SK-N-MC (cell line): ENCODE measurements at places on chromosomes 13 and 19.

DNA sequence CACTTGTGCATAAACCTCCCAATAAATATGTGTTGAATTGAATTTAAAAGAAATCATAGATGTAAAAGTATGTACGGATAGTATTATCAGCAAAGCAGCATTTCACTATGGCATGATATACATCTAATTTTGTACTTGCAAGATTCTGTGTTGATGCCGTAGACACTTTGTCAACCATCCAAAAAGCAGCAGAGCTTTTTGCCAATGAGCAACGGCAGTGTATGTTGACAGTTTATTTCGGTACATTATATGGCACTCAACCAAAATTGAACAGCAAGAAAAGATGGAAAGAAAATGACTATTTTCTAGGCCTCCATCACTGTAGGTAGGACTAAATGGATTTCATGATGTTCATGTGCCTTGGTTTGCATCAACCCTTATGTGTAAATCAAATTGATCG is 543.7 kb downstream of the DACH1 start:
- no peak for DNase-seq

DNA sequence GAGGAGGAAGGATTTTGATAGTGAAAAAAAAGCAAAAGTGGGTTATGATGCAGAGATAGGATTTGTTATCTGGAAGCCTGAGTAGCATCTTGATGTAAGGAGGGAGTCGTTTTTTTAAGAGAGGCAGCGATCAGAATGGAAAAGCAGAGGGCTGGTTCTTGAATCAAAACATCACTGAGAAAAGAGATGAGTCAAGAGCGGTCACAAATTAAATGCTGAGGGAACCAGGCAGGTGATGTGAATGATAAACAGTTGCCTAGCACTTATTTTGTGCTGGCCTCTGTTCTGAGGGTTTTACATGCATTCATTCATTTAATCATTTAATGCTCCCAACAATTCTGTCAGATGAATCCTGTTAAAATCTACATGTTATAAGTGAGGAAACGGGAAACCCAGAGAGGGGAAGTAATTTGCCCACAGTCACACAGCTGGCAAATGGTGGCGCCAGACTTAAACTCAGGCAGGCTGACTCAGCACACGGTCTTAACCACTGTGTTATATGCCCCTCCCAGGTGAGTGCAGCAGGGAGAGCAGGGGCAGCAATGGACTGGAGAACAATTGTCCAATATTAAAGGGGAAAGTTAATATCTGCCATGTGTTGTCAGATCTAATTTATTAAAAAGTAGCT is 21.4 kb downstream of the SIGLECL1 start:
- DNase-seq: no peak

GRCh38 chr19:15136234-15136954 is 29.2 kb downstream of the SYDE1 start:
- DNase-seq: no peak

GRCh38 chr13:52999093-52999696 is 29.4 kb upstream of the OLFM4 start:
- no peak for DNase-seq

- DNase-seq: no peak
These were observed 52.0 kb downstream of the COL4A1 start for GRCh38 chr13:110254751-110255553.

- DNase-seq: no peak
These were observed 1291.6 kb upstream of the SLC10A2 start for GRCh38 chr13:104357672-104358354.

GRCh38 chr19:16445238-16446107 is 26.3 kb downstream of the EPS15L1 start:
- no peak for DNase-seq

DNA sequence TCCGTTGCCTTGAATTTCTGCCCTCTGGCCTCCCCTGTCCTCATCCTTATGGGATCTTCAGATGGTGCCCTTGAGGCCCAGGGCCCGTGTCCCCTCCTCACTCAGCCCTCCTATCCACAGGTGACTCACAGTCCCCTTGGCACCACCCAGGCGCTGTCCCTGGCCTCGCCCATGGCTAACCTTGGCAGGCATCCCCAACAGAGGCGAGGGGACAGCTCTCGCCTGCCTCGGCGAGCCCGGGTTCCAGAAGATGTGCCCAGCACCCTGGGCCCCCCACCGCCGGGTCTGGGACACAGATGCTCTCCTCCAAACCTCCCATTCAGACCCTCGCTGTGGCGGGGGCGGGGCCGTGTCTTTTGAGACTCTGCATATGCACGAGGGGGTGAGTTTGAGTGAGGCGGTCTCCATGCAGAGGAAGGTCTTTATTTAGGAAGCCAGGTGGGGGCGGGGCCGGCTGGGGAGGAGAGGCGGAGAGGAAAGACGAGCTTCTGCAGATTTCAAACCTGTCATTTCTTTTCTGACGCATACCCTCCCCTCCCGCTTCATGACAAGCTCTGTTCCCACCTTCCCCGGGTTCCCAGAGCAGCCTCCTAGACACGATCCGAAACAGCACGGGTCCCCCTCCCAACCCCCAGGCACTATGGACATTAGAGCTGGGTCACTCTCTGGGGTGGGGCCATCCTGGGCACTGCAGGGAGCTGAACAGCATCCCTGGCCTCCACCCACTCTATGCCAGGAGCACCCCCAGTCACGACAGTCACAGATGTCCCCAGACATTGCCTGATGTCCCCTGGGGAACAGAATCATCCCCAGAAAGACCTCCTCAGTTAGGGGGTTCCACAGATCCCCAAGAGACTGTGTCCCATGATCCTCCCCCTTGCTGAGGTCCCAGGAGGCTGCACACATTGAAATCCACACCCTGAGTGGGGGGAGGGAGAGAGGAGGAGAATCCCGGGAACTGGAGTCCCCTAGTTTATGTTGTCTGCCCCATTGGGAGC is 48.5 kb downstream of the GNG7 start:
- no peak for DNase-seq

GRCh38 chr19:5130371-5131030 is 161.6 kb downstream of the KDM4B start:
- no peak for DNase-seq

DNA sequence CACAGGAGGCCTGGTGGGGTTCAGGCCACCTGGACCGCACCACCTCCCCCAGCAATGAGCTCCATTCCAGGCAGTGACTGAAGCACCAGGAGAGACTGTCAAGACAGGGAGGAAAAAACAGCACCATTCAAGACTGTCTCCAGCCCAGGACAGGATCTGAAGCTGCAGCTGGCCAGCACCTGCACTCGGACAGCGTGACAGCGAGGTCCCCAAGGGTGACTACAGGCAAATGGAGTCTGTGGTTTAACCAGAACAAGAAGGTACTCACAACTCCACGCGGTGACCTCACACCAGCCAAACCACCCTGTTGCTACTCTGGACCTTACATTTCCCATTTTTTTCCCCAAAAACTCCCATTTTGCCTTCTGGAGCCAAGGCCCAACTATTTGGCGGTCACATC is 9.8 kb downstream of the MED26 start:
- DNase-seq: no peak

GRCh38 chr13:49046519-49046918 is 70.8 kb downstream of the FNDC3A start:
- no peak for DNase-seq

DNA sequence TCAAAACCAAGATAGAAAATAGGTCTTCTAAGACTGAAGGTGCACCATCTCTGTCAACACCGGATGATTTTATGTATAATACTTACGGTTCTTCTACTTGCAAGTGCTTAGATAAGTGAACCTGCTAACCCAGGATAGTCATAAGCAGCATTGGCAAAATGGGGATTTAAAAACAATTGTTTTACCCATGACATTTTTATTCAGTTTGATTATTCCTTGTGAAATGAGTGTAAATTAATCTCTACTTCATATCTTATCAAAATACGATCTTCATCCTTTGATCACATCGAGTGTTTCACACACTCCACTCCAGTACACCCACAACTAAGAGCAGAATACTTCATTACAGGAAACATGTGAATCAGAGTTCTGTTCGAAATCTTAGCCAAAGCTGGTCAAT is 23.0 kb upstream of the MTRF1 start:
- DNase-seq: no peak

- DNase-seq: no peak
These were observed 108.6 kb downstream of the ELF1 start for GRCh38 chr13:40910324-40911050.

DNA sequence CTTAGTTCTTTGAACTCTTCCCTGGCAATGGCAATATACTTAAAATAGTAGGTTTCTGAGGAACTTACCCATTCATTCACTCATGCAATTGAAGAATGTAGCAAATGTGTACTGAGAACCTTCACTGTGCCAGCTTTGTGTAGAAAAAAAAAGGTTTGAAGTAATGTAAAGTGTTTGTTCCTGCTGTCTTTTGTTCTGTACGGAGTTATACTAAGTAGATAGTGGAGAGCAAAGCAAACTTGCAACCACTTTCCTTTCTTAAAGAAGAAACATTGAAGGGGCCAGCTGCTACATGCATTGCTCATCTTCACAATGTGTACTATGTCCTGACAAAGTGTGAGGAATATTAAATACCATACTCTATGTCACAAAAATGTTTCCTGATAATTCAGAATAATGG is 68.9 kb upstream of the FREM2 start:
- DNase-seq: no peak

- no peak for DNase-seq
These were observed 343.8 kb downstream of the KCNRG start for GRCh38 chr13:50359041-50359367.

DNA sequence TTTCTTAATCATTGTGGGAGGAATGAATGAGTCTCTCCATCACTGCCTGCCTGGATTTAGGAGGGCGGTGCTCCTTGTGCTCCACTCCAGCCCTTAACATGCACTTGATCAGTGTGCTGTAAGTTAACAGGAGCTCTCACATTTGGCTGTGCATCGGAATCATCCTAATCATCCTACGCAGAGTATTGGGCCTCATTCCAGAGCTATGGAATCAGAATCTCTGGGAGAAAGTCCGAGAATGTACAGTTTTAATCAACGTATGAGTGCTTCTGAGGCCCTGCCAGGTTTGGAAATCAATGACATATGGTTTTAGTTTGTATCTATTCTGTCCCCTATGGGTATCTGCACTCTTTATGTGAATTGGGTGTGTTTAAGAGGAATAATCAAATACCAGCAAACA is 34.9 kb upstream of the DCLK1 start:
- no peak for DNase-seq

DNA sequence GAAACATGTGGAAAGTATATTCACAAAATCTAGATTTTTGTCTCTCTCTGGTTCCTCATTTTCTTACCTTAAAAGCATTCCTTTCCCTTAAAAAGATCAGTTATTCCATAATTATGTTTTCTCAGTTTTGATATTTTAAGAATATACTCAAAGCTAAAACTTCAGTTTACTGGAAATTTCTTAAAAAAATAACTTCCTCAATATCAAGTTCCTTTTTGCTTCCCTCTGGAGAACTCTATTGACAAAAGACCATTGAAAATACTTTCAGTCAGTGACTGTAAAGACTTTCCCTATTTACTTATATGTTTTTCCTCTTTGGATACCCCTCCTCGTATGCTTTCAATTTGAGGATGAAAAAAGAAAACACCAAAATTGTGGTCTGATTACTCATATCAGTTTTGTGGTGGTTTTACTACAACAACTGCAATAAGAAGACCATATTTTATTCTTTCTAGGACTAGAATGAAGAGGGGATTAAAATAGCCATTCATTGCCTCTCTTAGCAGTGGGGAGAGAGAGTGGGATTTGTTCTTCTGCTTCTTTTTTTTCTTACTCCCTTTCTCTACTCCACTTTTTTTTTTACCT is 113.2 kb downstream of the ESD start:
- no peak for DNase-seq

DNA sequence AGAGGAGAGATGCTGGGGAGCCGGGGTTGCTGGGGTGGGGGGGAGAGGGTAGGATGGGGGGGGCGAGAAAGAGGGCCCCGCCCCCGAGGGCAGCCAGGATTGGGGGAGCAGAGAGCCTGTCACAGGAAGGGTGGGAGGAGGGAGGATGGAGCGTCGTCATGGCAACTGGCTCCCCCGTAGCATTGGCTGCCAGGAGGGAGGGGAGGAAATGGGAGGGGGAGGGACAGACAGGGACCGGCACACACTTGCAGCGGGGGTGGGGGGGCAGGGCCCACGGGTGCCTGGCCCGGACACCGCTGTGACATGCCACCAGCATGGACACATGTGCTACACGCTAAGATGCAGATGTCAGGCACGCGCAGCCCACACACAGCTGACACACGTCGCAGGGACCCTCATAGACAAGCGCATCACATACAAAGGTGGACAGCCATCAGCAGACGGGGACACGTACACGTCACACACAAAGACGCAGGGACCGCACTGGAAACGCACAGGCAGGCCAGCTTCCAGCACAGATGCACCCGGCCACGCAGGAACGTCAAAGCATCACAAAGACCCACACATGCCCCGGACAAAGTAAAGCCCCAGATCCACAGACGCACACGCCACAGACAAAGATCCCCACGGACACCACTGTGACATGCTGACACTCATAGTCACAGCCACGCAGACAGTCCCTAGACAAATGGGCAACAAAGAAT is at the start of gene LMTK3:
Gene LMTK3 (minus strand): TSS at position 36 of the 704 bp plus-strand sequence. CDS start 259 bp downstream, outside the sequence.
- DNase-seq: no peak

- DNase-seq: no peak
These were observed 1925.8 kb upstream of the PRR20A start for GRCh38 chr13:55214841-55215345.

DNA sequence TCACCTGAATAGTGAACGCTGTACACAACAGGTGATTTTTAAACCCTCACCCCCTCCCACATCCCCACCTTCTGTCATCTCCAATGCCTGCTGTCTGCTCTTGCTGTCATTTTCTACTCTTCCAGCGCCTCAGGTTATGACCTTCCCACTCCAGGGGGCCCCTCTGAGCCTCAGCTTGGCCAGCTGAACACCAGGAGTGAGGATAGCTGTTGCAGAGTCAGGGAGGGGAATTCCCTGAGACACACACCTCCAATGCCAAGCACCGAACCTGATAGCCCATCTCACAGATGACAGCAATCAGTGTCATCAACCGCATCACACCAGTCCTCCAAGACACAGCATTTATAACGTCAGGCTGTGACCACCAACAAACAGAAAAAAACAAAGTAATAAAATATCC is 193.5 kb downstream of the ZNF536 start:
- DNase-seq: no peak

DNA sequence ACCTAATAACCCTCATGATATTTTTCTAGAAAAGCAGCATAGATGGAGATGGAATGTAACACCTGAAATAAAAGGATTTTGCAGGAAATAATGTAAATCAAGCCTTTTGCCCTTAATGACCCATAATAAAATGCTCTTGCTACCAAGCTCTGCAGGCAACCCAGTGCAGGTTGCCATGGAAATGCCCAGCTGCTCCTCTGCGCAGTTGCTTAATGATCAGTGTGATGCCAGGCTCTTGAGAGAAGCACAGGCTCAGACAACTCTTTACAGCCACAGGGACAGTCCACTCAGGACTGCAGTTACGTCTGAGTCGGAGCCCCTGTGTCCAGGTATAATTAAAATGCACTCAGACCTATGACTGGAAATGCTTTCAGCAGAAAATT is 165.5 kb downstream of the LACC1 start:
- DNase-seq: no peak

DNA sequence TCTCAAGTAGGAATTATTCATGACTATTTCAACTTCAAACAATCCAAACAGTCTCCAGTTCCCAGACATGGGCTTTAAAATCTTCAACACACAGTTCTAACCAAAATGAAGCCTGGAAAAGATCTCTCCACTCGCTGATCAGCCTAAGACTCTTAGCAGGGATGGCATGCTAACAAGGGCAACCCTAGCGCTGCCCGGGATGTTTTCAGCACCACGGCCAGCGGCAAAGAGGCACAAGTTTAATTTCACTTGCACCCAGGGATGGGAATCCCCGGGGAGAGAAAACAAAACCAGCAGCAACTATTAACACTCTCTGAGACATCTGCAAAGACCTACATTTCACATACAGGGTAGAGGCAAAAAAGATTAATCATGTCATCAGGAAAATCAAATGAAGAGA is 43.0 kb downstream of the CACNA1A start:
- no peak for DNase-seq

- no peak for DNase-seq
These were observed 397.8 kb upstream of the ZNF507 start for GRCh38 chr19:31947436-31948115.
